ENCODE measurements at places on chromosomes 2 and 18. TPM values are rescaled to one million over a fixed set of nuclear protein-coding genes. Genes with fewer than 3 reads are reported as not detected.

The ATP6V1B1 gene
- polyA plus RNA-seq = 1.3 TPM

DNA sequence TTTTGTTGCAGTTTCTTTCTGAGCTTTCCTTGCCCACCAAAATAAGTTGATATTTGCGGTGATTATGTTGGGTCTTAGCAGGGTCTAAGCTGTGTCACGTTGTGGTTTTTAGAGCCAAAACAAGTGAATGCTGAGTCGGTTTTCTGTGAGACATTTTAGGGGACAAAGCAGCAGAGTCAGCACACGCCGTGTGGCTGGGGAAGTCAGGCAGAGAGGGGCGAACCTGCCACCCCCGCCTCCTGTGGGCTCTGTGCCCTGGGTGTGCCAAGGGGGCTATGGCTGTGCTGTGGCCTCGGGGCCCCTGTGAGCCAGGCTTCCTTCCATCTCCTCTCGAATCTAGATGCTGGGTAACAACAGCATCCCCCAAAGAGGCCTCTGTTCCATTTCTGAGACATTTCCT is 30.8 kb upstream of the TMEM87B start:
- DNase-seq = no peak

DNA sequence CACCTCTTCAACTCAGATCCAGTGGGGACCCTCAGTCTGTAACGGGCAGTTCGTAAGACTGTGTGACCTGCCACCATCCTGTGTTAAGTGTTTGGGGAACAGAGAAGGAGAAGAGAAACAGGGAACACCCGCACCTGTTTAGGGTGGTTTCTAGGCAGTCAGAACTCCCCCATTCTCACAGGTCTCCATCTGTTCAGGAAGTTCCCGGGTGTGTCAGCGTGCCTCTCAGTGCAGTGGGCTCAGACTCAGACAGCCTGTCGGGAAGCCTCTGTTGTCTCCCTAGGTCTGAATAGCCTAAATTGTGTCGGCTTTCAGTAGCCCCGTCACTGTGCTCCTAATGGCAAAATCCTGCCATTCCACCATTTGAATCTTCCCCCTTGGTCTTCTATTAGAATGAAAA is 256.6 kb downstream of the LOXHD1 start:
- DNase-seq = no peak

- DNase-seq = no peak
Measured at GRCh38 chr2:158305501-158305900, 151.1 kb downstream of the CCDC148 start.

- no peak for DNase-seq
Measured at GRCh38 chr2:70261501-70261900, 3.6 kb downstream of the PCYOX1 start.

GRCh38 chr2:12005886-12006681 is 259.7 kb downstream of the LPIN1 start:
- no peak for DNase-seq

- DNase-seq = no peak
Measured at GRCh38 chr2:8525236-8525581, 156.6 kb upstream of the ID2 start.

DNA sequence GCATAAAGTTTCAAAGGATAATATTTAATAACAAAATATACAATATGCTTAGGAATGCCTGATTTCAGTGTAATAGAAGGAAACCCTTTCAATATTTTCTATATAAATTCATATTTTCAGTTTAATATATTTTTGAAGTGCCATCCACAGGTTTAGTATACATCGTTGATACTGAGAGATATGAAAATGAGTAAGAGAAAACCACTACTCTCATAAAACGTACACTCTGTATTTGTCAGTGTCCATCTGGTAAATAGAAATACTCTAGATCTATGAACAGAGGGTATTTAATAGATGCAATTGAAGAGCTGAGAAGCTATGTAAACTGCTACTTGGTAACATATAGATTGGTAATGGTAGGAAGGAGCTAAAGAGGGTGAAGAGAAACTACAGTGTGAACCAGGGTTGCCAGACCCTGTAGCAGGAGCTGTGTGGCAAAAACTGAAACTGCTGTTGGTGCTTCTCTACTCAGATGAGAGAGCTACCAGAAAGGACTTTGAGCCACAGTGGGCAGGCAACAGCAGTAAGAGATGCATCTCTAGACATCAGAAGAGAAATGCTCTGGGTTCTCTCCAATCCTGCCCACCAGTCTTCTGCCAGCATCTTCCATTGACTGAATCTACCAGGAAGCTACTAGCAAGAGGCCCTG is 187.4 kb downstream of the CCDC102B start:
- no peak for DNase-seq

GRCh38 chr2:227846831-227847230 is 24.6 kb upstream of the DAW1 start:
- DNase-seq = no peak

GRCh38 chr2:204479557-204479956 is 65.7 kb upstream of the PARD3B start:
- DNase-seq = no peak

GRCh38 chr2:231687133-231687852 is 21.0 kb upstream of the PTMA start:
- no peak for DNase-seq

GRCh38 chr2:183991968-183992367 is 606.4 kb upstream of the ZNF804A start:
- no peak for DNase-seq

GRCh38 chr2:121346859-121347258 is 61.9 kb upstream of the TFCP2L1 start:
- no peak for DNase-seq

Data from BJ (cell line).